ENCODE measurements at places on chromosomes 11 and 22.
A peak's percentile ranks its signal among the peaks of the same experiment; 100 is the strongest.

GRCh38 chr11:44618561-44619425 lies 53.3 kb downstream of the CD82 start:
- no peak for DNase-seq

GRCh38 chr22:20198557-20199319 lies 47.9 kb upstream of the CCDC188 start:
- no peak for DNase-seq

GRCh38 chr11:113521737-113522517 lies 46.7 kb upstream of the DRD2 start:
- DNase-seq: no peak

DNA sequence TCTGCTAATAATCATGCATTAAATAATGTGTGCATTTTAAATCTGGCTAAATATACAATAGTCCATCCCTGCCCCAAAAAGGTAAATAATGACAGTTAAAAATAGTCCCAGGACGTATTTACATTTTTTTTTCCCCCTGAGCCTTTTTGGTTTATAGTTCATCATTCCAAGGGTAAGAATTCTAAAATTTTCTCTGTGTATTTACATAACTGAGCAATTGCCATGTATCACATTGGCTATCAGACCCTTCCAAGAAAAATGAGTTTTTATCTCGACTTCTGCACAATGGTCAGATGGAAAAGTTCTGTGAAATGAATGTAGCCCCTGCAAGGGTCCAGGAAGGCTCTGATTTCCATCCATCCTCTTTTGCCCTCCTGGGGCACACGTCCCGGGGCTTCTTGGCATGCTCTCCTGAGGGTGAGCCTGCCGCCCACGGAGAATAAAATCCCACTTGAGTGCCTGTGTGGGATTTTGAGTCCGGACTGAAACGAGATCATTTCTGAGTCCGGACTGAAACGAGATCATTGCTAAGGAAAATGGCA lies 94.1 kb upstream of the ANO1 start:
- DNase-seq: no peak

GRCh38 chr11:130388607-130389205 lies 39.7 kb downstream of the ADAMTS8 start:
- DNase-seq: no peak

- no peak for DNase-seq
Observed at GRCh38 chr22:46598737-46599424, 21.3 kb upstream of the GRAMD4 start.

- no peak for DNase-seq
Observed at GRCh38 chr11:117671370-117671769, 125.6 kb downstream of the DSCAML1 start.

GRCh38 chr11:64549969-64550368 lies 41.1 kb upstream of the SLC22A12 start:
- DNase-seq: no peak

GRCh38 chr22:48929276-48929790 lies 898.3 kb downstream of the BRD1 start:
- DNase-seq: no peak

GRCh38 chr22:50247748-50248147 lies 2.9 kb upstream of the TUBGCP6 start:
- peak; percentile 29 for DNase-seq

GRCh38 chr22:25183949-25184619 lies 15.6 kb upstream of the CRYBB3 start:
- DNase-seq: no peak

DNA sequence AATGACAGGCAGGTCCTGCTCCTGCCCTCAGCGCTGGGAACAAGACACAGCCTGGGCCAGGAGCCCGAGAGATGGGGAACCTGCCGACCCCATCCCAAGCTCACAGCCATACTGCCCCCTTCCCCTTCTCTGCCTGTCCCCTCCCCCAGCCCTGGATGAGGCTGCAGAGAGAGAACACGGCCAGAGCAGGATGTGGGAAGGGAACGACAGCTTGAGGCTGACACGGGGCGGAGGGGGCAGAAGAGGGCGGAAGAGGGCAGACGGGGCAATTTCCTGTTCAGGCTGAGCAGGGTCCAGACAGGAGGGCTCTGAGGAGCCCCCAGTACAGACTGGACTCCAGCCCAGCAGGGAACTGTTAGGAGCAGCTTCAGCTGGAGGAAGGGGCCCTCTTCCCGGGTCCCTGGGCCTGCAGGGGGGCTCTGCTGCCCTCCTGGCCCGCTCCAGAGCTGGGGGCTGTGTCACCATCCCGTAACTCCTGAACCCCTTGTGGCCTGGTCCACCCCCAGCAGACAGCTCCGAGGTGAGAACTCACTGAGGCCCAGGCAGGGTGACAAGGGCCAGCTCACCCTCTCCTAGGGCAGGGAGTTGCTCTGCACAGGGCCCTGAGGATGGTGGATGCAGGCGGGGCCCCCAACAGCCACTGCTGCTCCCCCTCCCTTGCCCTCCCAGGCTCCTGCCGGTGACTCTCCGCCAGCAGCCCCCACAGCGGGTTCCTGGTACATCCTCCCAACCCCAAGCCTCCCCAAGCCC lies 5.7 kb downstream of the CTSD start:
- peak; percentile 43 for DNase-seq

GRCh38 chr11:37333345-37333744 lies 735.3 kb upstream of the RAG2 start:
- DNase-seq: no peak

Data from stimulated activated CD8-positive, alpha-beta memory T cell treated with anti-CD3 and anti-CD28 coated beads, Interleukin-4, amount 100 ng/mL, for 24 hours (primary cell).